Calu3 (cell line): ENCODE measurements at places on chromosomes 11 and 22.

DNA sequence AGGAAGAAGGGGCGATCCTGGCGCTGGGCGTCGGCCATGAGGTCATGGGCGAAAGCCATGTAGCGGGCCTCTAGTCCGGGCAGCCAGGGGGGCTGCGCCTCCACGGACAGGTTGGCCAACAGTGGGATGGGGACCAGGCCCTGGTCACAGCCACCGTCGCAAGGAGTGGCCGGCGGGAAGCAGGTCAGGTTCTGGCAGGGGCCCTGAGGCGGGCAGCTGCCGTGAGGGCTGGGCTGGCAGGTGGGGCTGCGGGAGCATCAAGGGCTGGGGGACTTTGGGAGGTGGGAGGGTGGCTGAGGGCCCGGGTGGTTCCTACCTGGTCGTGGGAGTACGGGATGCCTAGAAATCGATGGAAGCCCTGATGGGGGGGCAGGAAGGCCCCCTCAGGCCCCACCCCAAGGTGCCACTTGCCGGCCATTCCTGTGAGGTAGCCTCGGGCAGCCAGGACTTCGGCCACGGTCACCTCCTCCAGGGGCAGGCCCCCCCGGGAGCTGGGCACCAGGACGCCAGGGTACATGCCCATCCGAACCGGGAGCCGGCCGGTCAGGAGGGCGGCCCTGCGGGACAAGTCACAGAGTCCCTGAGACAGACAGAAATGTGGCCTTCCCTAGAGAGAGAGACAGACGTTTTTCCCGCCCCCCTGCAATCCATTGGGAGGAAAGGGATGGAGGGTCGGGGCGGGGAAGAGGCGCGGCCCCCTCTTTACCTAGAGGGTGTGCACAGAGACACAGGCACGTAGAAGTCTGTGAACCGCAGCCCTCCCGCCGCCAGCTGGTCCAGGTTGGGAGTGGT lies 906 bp downstream of the ARSA start:
- no peak for DNase-seq

DNA sequence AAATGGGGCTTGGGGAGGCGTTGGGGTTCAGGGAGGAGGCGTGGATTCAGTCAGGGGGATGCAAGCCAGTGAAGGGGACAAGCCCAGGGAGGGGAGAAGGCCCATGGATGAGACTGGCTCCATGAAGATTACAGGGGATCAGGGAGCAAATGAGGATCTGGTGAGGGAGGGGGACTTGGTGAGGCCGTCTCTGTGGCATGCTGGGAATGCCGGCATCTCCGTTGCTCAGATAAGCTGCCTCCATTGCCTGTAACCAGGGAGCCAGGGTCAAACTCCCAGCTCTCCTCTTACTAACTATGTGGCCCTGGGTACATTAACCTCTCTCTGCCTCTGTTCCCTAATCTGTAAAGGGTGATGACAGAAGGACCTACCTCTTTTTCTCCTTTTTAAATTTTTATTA lies 38.7 kb downstream of the TPBGL start:
- DNase-seq: no peak

DNA sequence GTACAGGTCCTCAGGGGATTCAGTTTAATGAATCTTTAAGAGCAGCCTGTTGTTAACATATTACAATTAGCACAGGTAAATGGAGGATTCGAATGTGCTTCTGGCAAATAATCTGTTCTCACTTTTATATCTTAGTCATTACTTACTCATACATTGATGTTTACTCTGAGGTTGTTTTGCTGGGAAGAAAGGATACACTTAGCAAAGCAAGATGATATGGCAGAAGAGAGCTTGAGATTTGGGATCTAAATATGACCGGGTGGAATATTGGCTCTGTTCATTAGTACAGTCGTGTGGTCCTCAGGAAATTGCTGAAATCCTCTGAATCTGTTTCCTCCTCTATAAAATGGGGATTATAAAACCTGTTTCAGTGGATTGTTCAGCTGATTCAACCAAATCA lies 59.7 kb downstream of the SPON1 start:
- no peak for DNase-seq

DNA sequence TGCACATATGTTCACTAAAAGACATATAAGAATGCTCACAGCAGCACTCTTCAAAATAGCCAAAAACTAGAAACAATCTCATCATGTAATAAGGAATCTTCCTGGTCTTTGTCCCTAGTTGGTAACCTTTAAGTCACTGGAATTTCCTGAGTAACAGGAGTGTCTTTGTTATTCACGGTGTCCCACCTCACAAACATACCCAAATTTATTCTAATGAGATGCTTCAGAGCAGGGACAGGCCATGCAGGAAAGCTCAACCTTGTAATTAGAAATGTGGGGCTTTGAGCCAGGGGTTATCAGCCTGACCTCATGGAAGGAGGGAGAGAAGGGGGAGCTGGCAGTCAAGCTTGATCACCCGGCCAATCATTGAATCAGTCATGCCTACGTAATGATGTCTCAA lies 40.3 kb upstream of the NFRKB start:
- no peak for DNase-seq

DNA sequence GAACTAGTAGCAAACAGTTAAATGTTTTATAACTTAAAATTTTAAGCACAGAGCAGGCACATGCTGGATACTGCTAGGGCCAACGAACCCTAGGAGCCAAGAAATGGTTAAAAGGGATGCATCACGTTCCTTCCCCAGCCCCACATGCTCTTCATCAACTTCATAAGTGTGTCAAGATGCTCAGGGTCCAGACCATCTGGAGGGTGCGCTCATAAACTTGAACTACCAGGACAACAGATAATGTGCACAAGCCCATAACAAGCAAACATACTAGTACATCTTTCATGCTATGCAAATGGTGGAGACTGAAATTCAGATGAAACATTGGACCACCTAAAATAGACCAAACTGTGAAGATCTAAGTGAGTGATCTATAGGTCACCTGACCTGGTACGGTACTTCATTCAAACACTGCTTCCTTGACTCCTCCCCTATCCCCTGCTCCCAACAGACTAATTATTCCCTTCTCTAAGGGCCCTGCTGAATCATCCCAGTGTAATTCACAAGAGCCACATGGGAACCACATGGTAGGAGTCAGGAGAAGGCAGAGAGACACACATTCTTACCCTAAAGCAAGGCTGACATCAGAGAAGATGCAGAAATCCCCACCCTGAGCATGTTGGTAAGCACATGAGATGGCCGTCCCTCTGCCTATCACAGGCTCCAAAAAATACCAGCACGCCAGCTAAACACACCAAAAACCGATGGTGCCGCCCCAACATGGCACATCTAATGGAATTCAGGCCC lies 83.9 kb downstream of the ETS1 start:
- no peak for DNase-seq

- DNase-seq: no peak
These were observed 104.9 kb downstream of the C11orf87 start for GRCh38 chr11:109526931-109527330.

GRCh38 chr11:134506046-134506445 lies 94.0 kb upstream of the B3GAT1 start:
- no peak for DNase-seq

- DNase-seq: no peak
These were observed 16.7 kb upstream of the PARVG start for GRCh38 chr22:44164031-44164430.

DNA sequence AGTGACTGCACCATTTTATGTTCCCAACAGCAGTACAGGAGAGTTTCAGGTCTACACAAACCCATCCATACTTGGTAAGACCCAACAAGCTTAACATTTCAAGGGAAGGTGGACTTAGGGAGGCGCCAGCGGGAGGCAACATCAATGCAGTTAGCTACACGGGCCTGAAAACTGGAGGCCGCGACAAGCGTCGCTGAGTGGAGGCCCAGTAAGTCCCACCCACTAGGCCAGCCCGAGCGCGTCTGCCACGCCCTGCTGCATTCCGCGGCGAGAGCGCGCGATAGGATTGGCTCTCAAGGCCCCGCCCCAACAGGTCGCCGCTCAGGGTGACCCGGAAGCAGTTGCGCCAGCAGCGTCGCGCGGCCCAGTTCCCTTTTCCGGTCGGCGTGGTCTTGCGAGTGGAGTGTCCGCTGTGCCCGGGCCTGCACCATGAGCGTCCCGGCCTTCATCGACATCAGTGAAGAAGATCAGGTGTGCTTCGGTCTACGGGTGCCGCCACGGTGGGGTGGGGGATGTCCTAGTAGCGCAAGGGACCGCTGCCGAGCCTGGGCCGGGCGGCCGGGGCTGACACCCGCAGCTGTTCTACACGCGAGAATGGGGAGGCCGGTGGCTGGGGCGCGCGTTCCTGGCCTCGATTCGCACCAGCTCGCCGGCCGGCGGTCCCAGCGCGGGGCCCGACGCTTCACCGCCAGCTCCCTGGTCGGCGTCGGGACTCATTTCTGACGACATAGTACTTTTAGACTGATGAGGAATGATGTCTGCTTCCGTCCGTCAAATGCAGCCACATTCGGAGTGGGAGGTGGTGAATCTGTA lies at the start of gene EIF3M:
Gene EIF3M (plus strand): TSS at position 373 of the 813 bp plus-strand sequence. CDS start 57 bp downstream, at position 430.
- DNase-seq: peak; percentile 97

DNA sequence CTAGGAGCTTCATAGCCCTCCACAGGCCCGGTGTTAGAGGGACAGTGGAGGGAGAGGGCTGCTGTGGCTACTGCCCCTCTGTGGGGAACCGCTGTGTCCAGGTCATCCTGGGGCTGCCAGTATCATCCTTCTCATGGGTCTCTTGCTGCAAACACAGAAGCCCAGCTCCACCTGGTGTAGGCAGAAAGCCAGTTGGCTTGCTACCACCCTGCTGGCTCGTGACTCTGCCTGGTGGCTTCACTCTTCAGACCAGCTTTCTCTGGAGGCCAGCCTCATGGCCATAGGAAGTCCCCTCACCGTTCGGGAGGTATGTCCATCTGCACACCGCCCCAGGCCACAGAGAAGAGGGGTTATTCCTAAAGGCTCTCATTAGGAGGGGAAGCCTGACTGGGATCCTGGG lies 19.4 kb upstream of the SUSD2 start:
- no peak for DNase-seq

DNA sequence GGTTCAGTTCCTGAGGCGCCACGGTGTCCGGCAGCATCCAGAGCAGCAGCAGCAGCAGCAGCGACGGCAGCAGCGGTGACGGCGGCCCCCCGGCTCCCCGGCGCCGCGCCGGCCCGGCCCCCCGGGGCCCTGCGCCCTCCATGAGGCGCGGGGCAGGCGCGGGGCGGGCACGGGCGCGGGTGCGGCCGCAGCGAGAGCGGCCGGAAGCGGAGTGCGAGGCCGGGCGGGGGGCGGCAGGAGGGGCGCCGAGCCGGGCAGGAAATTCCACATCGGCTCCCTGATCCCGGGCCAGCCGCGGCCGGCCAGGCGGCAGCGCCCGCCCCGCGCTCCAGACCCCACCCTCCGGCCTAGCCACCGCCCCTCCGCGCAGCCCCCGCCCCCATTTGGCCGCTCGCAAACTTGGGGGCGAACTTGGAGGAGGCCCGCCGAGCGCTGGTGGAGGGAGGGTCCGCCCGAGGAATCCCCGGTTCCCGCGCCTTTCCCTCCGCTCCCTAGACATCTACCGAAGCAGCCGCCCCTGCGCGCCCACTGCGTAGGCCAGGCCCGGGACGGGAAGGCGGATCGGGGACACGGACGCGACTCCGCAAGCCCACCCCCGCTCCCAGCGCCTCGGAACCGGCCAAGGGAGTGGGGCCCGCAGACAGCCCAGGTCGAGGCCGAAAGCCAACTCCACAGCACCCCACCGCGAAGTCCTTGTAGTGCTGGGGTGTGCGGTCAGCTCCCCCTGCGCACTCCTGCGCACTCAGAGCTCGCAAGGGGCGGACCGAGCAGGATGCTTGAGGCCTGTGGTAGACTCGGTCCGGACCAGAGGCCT lies at the start of gene SCARF2:
Gene SCARF2 (minus strand): TSS at position 213 of the 814 bp plus-strand sequence. CDS start 71 bp downstream, at position 142.
- no peak for DNase-seq

DNA sequence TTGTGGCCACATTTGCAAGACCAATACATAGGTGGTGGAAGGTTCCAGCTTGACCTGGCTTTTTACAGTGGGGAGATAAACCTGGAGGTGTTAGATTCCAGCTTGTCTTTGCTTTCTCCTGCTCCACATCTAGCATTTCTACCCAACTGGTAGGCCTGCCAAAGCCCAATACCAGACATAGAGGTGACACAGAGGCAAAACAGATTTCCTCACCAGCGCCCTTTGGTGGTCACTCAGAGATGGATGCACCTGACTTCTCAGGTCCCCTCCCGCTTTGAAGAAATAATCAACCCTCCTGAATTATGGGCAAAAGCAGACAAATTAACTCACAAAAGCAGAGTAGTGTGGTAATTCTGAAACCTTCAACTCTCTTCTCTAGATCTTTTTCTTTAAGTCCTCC lies 1356.2 kb downstream of the FAM181B start:
- no peak for DNase-seq

GRCh38 chr22:28983190-28983589 lies 78.4 kb downstream of the C22orf31 start:
- DNase-seq: no peak

DNA sequence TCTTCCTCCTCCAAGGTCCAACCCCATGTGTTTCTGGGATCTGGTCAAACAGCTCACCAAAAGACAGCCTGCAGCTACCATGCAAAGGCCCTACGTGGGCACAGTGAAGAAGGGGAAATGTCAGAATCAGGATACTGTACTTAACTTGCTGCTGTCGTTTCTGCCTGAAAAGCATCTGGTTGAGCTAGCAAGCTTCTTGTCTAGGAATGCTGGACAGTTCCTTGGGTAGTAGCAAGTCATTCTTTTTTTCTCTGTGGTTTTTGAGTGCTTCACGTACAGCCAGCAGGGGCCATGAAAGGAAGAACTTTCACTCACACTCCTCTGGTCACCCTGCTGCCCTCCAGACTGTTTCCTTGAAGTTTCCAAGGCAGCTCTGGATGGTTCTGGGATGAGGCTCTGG lies 24.7 kb downstream of the RCOR2 start:
- DNase-seq: no peak

GRCh38 chr11:67278939-67279588 lies 10.0 kb upstream of the ANKRD13D start:
- DNase-seq: no peak

DNA sequence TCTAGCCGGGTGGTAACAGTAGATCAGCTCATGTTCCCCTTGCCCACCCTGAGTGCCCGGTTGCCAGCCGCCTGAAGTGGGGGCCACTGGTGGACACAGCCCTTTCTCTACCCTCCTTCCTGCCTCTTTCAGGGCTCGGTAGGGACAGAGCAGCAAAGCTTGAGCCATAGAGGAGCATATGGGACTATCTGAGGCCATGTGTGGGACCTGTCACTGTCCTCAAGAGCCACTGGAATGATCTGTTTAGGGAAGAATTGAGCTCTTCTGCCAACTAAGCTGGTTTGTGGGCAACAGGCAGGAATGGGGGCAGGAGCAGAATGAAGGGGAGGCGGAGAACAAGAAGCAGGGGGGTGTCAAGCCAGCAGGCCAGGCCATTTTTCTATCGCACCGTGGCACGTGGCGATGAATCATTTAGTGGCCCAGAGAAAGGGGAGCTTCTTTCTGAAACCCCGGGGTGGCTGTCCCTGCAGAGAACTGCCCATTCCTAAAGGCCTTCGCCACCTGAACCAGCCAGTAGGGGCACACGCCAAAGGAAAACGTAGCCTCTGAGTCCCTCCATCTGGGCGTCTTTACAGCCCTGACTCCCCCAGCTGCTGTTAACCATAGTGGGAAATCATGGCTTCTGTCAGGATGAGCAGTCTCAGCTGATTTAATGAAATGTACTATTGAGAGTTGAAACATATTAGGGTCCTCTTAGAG lies 8.8 kb downstream of the ASPHD2 start:
- DNase-seq: no peak

DNA sequence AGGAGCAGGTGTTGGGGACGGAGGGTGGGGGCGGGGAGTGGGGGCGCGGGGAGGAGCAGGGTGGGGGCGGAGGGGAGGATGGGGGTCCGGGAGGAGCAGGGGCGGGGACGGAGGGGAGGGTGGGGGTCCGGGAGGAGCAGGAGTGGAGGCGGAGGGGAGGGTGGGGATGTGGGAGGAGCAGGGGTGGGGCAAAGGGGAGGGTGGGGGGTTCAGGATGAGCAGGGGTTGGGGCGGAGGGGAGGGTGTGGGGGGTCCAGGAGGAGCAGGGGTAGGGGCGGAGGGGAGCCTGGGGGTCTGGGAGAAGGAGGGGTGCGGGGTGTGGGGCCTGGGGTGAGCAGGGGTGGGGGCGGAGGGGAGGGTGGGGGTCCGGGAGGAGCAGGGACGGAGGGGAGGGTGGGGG lies 17.1 kb downstream of the CRELD2 start:
- DNase-seq: no peak
